ENCODE measurements at places on chromosomes 5 and 9.

- no peak for DNase-seq
Measured at GRCh38 chr9:113536166-113536482, 72.6 kb downstream of the RGS3 start.

DNA sequence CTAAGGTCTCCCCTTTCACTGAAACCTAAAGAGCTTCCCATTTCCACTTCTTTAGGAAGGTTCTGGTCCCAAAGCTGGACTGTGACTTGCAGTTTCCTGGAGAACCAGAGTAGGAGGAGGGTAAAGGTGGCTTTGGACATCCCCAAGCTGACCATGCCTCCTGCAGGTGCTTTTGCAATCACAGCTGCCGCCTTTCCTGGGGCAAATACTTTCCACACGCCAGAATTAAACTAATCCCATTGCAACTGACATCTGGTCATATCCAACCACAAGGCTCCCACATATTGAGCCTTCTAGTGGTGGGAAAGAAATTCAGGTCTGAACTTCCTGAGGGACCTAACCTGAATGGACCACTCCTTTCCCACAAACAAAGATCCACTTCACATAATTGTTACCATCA, 92.7 kb downstream of the NRG2 start:
- no peak for DNase-seq

GRCh38 chr9:89522959-89523285, 25.0 kb upstream of the SEMA4D start:
- no peak for DNase-seq

- DNase-seq, result no peak
Measured at GRCh38 chr9:78221425-78221824, 14.4 kb upstream of the CEP78 start.

- DNase-seq, result no peak
Measured at GRCh38 chr5:161027763-161028162, 175.8 kb upstream of the ATP10B start.

- DNase-seq, result no peak
Measured at GRCh38 chr5:45399041-45399440, 297.1 kb downstream of the HCN1 start.

DNA sequence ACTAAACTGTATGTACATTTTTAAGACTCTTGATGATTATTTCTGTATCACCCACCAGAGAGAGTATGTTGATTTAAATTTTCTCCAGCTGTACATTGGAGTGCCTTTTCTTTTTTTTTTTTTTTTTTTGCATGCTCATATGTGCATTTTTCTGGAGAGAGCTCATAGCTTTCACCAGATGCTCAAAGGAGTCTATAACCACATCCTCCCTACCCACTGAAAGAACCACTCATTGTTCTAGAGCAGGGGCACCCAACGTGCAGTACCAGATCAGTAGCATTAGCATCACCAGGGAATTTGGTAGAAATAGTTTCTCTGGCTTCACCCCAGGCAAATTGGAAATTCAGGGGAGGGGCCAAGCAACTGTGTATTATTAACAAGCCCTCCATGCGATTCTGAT, 53.9 kb upstream of the TMEM171 start:
- no peak for DNase-seq

- DNase-seq, result no peak
Measured at GRCh38 chr9:134546246-134546731, 95.3 kb upstream of the COL5A1 start.

DNA sequence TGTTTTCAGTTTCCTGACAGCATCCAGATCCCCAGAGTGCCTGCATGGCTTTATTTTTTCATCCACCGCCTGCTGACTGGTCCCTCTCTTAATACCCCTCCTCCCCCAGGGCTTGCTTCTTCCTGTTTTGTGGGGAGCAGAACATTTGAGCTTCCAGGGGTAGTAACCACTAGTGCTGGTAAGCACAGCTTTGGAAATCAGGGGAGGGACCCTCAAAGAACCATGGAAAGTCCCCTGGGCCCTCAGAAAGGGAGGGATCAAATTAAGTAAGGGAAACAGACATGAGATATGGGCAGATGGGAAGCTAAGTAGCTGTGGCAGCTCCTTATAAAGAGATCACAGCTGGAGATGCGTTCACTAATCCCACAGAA, 26.8 kb downstream of the GRIA1 start:
- no peak for DNase-seq

GRCh38 chr9:74940600-74940999, 12.1 kb downstream of the C9orf40 start:
- DNase-seq, result no peak

DNA sequence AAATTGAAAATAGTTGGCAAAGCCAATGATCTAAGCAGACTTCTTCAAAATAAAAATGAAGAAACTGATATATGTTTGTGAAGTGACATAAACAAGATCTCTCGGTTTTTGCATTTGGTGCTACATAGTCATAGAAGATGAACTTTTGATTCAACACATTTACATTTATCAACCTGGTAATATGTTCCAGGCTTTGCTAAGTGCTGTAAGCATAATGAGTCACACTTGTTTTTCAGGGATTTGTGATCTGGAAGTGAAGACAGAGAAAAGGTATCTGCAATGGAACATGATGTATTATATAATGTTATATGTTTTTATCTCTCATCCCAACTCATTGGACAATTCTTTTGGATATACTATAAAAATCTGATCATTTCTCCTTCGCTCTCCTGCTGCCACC, 801.4 kb downstream of the BRINP1 start:
- no peak for DNase-seq

GRCh38 chr9:70747261-70747718, 332.8 kb upstream of the KLF9 start:
- DNase-seq, result no peak

- DNase-seq, result no peak
Measured at GRCh38 chr5:142486020-142486419, 161.2 kb upstream of the SPRY4 start.

GRCh38 chr5:155024015-155024414, 10.5 kb downstream of the KIF4B start:
- DNase-seq, result no peak

- DNase-seq, result no peak
Measured at GRCh38 chr5:138305797-138306196, 25.8 kb downstream of the CDC25C start.

DNA sequence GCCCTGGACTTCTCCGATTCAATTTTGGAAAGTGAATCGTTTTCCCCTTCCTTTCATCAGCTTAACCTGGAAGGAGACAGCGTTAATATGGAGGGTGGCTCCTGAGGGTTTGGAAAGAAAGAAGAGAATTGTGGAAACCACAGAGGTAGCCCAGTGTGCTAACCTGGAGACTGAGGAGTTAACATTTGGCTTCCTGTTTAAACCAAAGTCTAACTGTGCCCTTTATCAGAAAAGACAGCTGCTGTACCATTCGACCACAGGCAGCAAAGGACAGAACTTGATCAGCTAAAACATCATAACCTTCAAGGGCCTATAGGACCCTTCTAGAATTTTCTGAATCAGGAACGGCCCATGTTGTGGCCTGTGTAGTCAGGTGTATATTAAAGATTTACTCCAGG, 735 bp downstream of the IDNK start:
- no peak for DNase-seq

- DNase-seq, result no peak
Measured at GRCh38 chr5:149007174-149007573, 55.7 kb downstream of the SH3TC2 start.

DNA sequence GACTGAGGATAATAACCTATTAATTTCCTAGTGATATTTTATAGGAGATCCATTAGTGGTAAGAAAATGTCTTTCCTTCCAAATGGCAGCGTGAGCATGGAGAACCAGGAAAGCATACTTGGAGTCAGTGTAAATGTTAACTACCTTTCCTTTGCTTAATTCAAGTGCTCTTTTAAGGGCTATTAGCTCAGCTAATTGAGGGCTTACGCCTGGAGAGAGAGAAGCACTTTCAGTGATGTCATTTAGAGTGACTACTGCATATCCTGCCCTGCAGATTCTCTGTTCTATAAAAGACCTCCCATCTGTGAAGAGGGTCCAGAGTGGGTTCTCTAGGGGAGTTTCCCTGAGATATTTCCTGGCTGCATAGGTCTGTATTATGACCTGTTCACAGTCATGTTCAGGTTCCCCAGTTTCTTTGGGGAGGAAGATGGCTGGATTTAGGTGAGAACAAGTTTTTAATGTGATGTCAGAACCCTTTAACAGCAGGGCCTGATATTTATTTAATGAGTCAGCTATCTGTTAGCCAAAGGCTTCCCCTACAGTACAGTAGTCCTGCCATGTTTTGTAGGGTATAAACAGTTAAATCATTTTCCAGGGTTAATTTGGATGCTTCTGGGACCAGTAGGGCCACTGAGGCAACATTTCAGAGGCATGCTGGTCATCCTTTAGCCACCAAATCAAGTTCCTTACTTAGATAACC, 89.6 kb downstream of the TRIM36 start:
- DNase-seq, result no peak

GRCh38 chr5:41186143-41186542, 27.2 kb downstream of the C6 start:
- no peak for DNase-seq

- DNase-seq, result no peak
Measured at GRCh38 chr5:82205005-82205404, 73.1 kb downstream of the RPS23 start.

DNA sequence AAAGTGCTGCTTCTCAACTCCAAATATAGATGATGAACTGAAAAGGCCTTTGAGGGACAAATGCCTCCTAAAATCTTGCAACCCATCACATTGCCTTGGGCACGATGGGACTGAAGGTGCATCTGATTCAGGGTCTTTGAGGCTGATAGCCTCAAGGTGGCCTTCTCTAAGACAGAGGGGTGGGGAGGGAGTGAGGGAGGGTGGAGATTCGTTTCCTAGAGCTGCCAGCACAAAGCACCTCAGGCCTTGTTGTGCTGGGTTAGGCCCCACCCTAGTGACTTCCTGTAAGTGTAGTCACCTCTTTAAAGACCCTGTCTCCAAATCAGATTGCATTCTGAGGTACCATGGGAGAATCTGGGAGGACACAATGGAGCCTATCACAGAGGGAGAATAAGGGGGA, 57.1 kb downstream of the BARX1 start:
- no peak for DNase-seq

- DNase-seq, result no peak
Measured at GRCh38 chr5:137073189-137073588, 425.9 kb downstream of the SPOCK1 start.

DNA sequence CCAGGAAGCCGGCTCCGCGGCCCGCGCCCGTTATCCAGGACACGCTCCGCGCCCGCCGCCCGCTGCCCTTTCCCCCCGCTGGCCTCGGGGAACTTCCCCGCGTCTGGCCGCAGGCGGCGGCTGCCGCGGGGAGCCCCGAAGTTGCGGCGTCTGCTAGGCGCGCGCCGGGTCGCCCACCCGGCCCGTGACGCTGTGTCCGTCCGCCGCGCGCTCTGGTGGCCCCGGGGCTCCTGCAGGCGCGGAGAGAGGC, 621 bp upstream of the GCNT4 start:
- no peak for DNase-seq

DNA sequence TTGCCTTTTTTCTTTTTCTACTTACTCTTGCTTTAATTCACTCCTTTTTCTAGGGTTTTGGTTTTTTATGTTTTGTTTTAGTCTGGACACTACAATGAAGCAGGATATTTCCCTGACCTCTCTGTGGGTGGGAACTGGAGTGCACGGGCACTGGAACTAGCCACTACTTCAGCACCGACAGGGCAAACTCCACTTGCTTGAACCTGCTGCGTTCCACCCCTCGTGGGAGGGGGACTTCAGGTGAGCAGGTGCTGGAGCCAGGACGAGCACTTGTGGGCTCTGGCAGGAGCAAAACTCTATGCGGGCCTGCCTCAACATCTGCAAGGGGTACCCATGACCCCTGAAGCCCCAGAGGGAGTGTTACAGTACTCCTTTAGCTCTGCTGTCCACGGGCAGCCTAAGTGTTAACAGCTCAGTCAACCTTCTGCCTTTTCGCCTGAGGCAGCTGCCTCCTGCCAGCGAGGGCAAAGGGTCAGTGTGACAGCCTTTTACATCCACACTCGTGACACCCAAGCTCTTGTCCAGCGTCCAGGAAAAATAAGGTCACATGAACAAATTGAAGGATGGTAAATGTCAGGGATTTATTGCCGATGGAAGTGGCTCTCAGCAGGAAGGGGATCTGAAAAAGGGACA, 144.1 kb upstream of the NFIL3 start:
- DNase-seq, result no peak

GRCh38 chr5:122368510-122369251, 56.6 kb downstream of the SNCAIP start:
- no peak for DNase-seq

DNA sequence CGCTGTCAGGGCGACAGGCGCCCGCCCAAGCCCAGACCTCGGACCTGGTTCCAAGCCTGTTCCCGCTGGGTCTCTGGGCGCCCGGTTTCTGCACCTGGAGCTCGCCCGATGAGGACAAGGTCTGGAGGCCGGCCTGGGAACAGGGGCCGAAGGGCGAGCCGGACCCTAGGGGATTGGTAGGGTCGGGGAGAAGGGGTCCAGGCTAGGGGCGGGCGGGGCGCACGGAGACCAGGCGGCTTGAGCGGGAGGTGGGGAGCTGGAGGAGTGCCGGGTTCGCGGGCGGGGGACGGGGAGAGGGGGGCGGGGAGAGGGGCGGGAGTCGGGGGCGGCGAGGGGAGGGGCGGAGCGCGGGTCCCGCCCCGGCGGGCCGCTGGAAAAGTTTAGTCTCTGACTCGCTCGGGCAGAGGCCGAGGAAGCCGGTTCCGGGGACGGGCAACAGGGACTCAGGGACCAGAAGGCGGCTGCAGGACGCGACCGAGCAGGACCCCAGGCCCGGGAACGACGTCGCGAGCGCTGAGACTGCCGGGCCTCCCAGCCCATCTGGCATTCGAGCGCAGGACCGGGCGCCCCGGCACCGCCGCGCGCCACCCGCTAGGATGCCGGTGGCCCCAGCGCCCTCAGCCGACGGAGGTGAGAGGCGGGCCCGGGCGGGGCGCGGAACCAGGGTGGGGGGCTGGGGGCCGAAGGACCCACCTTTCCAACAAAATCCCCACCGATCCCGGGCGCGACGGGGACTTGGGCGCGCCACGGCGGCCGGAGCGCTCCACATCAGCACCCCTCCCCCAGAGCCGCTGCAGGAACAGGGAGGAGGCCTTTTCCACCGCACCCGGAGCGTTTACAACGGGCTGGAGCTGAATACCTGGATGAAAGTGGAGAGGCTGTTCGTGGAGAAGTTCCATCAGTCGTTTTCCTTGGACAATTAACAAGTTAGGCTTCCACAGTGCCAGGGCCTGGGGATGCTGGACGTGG, at the start of gene S1PR3:
Gene S1PR3, plus strand, starts transcription at position 403 of the 969 bp plus-strand sequence. CDS start 9,733 bp downstream, outside the sequence.
- no peak for DNase-seq

- DNase-seq, result no peak
Measured at GRCh38 chr9:27355166-27355565, 58.2 kb upstream of the EQTN start.

DNA sequence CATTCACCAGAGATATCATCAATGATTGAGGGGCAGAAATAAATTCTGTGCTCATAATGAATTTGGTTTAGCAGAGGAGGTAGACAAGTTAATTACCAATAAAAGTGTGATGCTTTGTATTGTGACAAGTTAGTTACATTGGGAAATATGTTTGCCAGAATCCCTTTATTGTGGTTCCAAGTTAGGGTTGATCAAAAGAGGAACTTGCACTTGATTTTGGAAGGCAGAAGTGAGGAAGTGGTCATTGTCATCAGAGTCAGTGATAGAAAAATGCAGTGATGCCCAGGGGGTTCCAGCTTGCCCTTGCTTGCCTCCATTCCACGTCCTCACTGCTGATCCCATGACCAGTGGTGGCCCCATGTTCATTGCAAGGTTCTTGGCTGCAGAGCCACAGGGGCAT, 69.7 kb downstream of the SVEP1 start:
- DNase-seq, result no peak

GRCh38 chr9:16824545-16825330, 45.7 kb downstream of the BNC2 start:
- no peak for DNase-seq

- no peak for DNase-seq
Measured at GRCh38 chr9:26956860-26957233, 635 bp downstream of the IFT74 start.
